ENCODE measurements at places on chromosomes 5 and 9.

- DNase-seq: no peak
These were observed 11.2 kb downstream of the ITGA1 start for GRCh38 chr5:52798938-52799337.

GRCh38 chr9:35933550-35934067 lies 24.3 kb downstream of the SPAAR start:
- no peak for DNase-seq

DNA sequence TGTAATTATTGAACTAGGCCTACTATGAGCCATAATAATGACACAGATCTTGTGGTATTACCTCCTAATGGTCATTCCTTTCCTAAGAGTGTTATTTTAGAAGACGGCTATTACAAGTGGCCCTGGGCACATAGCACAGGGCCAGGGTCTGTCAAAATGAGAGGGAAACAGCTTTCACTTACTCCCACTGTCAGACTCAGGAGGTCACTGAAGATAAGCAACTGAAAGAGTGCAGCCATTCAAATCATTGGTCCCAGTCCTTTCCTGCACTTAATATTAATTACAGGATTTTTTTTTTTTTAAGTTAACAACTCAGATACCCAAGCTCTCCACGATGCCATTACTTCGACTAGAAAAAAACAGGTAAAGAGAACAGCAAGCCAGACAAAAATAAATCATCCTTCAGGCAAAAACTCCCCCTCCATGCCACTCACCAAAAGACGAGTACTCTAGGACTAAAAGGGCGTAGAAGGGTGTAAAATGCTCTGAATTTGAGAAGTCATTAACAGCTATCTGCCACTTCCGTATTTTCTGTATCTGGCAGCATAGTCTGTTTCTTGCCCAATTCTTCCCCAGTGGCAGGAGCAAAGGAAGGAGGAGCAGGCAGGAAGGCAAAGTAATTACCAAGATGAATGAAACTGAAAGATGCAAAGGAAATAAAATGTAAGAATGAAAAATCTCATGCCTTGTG lies 87.4 kb downstream of the ZNF608 start:
- DNase-seq: no peak

- DNase-seq: no peak
These were observed 53.9 kb downstream of the PAM start for GRCh38 chr5:102809033-102809432.

DNA sequence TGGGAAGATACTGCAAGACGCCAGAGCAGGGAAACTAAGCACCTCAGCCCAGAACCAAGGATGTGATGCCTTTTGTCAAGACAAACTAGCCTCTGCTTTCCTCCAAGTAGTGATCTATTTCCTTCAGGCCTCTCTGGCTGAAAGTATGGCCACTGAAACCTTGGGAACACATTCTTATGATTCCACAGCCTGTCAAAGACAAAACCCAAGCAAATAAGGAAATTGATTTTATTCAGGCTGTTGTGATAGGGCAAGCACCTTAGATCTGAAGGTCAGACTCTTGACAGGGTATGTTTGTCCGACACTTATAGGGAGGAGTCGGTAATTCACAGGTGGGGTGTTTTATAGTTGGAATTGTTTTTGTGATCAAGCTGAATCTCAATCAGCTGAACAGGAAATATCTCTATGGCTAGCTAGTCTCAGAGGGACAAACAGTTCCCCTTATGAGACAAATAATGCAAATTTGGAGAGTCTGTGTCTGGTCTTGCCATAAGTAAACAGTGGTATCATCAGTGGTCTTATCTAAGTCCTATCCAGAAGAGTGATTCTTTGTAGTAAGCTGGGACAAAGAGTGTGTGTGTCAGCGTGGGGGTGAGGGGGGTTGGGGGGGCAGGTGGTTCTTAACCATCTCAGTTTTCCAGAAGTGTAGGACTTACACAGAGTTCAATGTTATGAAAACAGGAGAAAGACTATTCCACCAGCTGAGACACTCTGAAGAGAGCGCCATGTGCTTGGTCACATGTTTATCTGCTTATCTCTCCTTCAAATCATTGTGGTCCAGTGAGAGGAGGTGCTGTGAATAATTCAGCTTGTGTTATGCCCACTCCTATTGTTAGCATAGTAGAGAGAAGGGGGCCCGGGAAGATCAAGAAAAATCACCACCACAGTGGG lies 6.7 kb upstream of the ZCCHC10 start:
- DNase-seq: no peak

- no peak for DNase-seq
These were observed 298.9 kb downstream of the TRIM32 start for GRCh38 chr9:116986015-116986414.

DNA sequence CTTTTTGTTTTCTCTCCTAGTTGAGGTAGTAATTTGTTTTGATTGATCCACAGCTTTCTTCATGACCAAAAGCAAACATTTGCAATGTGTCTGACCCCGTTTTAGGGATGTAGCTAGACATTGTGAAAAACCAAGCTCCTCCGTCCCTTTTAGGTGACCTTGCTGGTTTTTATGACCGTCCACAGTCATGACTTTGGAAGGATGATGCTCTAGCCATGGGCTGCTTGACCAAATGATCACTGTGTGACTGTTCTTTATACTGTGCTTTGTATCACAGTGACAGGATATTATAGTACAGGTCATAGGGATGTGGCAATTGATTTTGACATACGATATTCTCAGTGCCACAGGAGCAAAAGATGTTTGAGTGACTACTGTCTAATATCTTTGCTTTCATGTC lies 54.4 kb downstream of the KCNN2 start:
- DNase-seq: no peak

- no peak for DNase-seq
These were observed 17.6 kb upstream of the CDKN2B start for GRCh38 chr9:22026696-22027095.

DNA sequence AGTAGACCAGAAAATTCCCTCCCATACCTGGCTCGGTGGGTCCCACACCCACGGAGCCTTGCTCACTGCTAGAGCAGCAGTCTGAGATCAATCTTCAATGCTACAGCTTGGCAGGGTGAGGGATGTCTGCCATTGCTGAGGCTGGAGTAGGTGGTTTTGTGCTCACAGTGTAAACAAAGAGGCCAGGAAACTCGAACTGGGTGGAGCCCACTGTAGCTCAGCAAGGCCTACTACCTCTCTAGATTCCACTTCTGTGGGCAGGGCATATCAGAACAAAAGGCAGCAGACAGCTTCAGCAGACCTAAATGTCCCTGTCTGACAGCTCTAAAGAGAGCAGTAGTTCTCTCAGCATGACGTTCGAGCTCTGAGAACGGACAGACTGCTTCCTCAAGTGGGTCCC lies 5.6 kb upstream of the GZMA start:
- no peak for DNase-seq

DNA sequence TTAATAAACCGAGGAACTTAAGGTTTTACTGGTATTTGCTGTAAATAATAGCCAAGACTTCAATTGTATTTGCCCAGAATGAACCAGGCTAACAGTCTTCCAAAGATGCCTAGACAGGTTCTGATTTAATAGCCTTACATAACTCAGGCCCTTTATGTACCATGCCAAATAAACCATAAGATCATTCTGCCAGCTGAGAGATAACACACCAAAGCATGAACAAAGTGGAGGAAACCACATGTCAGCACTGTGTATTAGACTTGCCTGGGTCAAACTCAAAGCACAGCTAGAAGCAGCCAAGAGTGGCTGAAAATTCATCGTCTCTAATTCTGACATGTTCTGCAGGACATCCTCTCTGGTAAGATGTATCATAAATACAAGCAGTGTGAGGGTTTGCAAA lies 319.3 kb upstream of the ZNF608 start:
- no peak for DNase-seq
